ENCODE measurements at places on chromosomes 3 and 15.

DNA sequence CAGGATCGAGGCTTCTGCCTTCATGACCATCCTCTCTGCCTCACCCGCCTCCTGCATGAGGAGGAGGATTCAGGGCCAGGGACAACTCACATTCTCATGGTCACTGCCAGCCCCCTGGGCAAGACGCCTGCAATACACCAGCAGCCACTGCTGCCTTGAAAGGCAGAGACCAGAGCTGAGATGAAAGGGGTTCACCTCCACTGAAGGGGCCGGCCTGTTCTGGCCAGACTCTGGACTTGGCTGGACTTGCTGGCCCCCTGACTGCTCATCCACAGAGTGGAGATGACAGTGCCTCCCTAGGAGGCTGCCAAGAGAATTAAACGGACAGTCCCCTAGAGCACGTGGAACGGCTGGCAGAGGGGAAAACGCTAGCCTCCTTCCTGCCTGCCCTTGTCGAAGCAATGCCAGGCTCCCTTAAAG, 35.2 kb downstream of the MGLL start:
- DNase-seq: no peak

- no peak for DNase-seq
Measured at GRCh38 chr3:133136114-133137041, 98.2 kb downstream of the TMEM108 start.

GRCh38 chr15:65577129-65577996, 33.6 kb downstream of the INTS14 start:
- no peak for DNase-seq

DNA sequence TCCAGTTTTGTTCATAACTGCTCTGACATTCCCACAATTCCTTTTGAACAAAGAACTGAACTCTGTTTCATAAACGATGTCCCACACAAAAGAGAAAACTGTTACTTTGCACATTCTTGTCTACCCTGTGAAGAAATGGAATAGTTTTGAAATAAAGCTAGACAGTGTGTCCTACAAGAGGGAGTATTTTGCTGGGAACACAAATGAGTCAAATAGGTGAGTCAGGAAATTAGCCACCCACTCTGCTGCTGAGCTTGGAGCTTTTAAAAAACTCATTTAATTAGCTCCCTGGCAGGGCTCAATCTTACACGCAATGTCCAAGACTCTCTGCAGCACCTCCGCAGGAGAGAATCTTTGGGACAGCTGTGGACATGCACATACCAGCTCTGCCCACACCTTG, 193.4 kb downstream of the SLC9A9 start:
- DNase-seq: no peak

DNA sequence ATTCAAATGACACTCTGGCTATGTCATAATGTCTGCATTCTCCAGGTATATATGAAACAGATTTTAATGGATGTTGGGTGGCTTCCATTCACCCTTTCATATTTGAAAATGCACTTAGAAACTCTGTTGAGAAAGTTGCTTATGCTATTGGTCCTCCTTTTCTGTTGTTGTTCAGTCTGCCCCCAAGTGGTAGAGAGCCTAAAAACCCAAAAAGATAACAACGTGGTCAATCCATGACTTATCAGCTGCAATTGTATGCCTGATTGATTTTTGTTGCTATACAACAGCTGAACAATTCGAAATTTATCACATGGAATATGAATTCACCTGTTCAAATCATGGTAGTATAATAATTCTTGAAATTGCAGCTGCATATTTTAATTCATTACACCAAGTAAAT, 279.8 kb downstream of the ROBO2 start:
- DNase-seq: no peak

DNA sequence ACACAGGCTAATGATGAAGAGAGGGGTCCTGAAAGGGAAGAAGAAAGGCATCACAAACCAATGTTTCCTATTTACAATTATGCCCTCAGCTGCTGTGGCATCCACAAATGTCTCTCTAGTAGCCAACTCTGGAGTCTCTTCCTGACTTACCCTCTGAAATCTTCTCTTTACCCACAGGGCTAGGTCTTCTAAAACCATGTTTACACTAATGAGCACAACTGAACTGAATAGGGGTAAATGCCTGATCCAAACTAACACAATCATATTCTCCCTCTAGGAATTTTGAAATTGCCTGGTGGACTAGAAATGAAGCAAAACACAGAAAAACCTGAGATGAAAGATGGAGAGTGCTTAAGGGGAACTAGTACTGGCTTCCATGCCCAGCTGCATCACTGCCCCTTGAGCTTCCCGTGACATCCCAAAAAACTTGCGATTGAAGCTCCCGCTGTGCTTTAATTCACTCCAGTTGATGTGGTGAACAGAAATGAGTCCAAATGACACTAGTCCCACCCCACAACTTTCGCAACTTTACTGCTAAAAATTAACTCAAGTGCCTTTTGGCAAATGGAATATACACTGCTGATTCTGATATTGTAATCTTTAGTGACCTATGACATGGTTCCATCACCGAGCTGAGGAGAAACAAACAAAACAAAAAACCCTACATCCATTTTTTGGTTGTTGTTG, 32.8 kb downstream of the CFAP20DC start:
- no peak for DNase-seq

GRCh38 chr3:106197532-106198194, 328.9 kb upstream of the CBLB start:
- DNase-seq: no peak
